NCI-H1092 (cell line): ENCODE measurements at places on chromosomes 13 and 19.

DNA sequence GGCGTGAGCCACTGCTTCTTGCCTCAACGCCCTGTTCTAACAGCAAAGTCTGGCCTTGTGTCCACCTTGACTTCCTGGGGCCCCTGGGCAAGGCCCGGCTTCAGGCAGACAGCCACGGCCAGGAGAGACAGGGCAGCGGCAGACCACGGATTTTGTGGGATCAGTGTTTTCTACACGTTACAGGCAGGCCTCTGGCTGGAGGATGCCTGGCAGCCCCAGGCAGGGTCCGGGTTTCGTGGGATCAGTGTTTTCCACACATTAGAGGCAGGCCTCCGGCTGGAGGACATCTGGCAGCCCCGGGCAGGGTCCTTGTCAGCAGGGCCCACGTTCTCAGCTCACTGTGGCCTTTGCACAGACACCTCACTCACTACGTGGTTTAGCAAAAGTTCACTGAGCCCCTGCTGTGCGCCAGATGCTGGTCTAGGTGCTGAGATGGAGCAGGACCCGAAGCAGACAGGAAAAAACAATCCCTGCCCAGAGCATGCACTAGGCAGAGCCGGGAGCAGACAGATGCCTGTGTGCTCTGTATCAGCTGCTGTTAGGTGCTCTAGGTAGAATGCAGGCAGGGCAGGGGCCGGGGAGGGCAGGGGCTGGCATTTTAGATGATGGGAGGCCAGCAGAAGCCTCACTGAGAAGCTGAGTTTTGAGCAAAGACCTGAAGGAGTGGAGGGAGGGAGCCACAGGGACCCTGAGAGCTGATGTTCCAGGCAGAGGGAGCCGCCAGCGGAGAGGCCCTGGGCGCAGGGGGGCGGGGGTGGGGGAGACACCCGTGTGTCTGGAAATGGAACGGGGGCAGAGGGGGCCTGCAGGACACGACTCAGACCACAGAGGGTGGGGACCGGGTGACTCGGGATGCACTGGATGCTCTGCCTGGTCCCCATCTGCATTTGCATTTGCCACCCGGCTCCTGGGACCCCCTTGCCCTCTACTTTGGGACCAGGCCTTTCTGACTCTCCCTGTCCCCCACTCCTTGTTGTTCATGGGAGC lies 25.0 kb upstream of the NCCRP1 start:
- DNase-seq: no peak

DNA sequence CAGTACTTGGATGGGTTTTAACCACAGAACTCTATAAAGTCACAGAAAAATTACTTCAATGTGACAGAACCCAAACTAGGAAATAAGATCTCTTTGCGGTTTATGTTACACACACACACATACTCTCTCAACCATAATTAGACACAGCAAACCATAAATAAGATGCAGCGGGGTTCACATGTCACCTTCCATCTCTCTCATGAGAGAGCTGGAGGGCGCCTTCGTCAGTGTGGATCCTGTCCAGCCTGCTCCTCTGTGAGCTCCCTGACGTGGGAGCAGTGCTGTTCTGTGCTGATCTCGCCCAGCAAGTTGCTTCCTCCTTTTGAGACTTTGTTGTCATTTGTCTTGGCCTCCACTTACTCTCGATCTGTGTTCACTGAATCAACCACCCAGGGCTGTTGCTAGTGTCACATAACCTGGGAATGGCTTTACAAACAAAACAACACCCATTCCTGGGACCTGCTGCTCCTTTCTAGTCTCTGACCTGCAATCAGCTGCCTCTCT lies 204.9 kb upstream of the KL start:
- DNase-seq: no peak

DNA sequence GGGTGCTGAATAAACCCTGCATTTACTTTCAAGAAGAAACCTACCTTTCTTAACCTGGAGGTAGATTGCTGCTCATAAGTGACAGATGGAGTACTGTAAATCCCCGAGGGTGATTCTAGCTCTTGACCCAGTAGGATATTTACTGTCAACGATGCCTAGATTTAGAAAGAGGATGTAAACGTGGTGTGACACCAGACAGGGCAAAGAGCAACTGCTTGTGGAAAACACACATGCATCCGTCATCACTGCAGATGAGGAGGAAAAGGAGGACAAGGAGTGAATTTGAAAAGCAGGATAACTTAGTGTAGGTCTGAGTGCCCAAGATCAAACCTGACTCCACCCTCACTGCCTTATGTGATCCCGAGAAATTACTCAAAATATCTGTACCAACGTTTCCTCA lies 9.8 kb upstream of the CLN5 start:
- DNase-seq: no peak

DNA sequence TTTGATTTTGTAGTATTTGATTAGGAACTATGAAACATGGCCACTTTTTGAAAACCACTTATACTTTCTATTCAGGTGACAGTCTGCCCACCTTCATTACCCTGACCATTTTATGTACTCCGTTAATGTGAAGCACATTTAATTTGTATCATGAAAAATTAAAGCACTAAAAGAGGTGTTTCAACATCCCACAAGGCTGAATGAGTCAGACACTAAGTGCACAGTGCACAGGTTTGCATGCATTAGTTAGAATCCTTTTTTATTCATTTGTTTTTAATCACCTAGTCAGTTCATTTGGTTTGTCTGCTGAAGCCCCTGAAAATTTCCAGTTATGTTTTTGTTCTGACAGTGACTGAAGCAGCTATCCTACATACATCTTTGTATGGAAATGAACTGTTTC lies 271.0 kb downstream of the SLITRK5 start:
- no peak for DNase-seq

- no peak for DNase-seq
Measured at GRCh38 chr13:113657851-113658741, at the start of gene ATP4B. Gene ATP4B, minus strand, starts transcription at chr13:113658198. Its CDS starts 54 bp downstream, at chr13:113658144.

GRCh38 chr19:4477034-4477801 lies 5.1 kb downstream of the HDGFL2 start:
- DNase-seq: no peak

- DNase-seq: no peak
Measured at GRCh38 chr19:29655648-29656335, 9.5 kb upstream of the PLEKHF1 start.

DNA sequence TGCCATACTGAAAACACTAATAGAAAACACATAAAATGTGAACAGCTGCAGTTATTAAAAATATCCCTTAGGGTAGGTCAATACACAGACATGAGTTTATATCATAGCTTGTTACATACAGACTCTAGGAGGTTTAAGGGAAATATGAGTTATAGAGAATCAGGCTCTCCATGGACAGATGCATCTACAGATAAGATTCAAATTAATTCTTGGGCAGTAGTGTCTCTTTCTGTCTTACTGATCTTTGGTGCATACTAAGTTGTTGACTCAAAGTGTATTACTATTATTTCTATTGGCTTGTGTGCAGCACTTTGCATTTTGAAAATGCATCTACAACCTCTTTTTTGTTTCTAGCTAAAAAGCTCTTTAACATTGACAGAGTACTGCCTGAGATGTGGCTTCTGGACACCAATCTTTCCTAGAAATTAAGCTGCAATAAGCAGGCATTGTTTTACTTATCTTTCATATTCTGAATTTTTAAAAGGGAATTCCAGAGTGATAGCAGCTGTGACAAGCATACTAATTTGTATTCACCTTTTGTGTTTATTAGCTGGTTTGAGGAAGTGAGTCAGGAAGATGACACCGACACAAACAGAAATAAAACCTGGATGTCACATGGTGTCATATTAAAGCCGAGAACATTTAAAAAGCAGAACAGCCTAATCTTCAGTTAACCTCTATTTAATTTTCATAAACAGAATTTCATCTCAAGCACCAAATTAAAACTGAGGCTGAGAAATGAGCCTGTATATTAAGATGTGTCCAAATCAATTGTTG lies 399.0 kb downstream of the PCDH9 start:
- no peak for DNase-seq

GRCh38 chr19:18704054-18704453 lies 20.6 kb downstream of the CRTC1 start:
- no peak for DNase-seq

DNA sequence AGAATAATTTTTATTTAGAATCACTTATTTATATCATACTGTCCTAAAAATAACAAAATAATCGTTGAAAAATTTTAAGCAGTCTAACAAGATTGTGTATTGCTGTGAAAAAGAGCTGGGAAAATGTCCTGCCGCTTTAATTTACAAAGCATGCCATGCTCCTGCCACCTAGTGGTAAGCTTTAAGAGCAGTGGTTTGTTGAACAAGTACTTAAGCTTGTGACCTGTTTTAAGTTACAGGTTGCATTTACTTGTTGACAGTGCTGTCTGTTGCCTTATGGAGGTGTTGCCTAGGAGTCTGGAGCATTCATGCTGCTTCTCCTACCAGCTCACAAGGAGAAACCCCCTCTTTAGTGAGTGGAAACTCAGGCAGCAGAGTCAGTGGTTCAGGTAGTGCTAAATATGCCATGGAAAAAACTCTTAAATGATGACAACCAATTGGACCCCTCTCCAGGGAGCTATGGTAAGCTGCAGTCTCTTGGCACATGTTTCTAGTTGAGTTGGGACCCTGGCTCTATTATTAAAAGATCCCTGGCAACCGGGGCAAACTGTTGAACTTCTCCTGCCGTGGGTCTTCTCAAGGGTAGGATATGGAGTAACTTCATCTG lies 68.4 kb downstream of the SPATA13 start:
- peak; percentile 36 for DNase-seq

GRCh38 chr19:55082020-55082851 lies 6.6 kb downstream of the EPS8L1 start:
- no peak for DNase-seq

- no peak for DNase-seq
Measured at GRCh38 chr13:100108913-100109507, 20.1 kb downstream of the PCCA start.

DNA sequence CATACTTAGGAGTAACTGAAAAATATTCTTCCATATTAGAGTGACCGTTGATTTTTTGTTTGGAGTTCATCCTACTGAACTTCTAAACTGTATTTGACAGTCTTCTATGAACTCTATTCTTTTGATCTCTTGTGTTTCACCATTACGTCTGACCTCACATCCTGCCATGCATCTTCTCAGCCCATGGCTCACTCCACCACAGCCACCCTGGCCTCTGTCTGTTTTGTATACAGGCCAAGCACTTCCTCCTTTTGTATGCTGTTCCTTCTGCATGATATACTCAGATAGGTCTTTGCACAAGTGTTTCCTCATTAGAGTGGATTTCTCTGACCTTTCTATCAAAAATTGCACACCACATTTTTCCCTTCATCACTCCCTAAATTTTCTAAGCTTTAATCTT lies 119.9 kb downstream of the MAB21L1 start:
- DNase-seq: no peak

- DNase-seq: no peak
Measured at GRCh38 chr13:99406799-99407201, 94.5 kb upstream of the TM9SF2 start.

DNA sequence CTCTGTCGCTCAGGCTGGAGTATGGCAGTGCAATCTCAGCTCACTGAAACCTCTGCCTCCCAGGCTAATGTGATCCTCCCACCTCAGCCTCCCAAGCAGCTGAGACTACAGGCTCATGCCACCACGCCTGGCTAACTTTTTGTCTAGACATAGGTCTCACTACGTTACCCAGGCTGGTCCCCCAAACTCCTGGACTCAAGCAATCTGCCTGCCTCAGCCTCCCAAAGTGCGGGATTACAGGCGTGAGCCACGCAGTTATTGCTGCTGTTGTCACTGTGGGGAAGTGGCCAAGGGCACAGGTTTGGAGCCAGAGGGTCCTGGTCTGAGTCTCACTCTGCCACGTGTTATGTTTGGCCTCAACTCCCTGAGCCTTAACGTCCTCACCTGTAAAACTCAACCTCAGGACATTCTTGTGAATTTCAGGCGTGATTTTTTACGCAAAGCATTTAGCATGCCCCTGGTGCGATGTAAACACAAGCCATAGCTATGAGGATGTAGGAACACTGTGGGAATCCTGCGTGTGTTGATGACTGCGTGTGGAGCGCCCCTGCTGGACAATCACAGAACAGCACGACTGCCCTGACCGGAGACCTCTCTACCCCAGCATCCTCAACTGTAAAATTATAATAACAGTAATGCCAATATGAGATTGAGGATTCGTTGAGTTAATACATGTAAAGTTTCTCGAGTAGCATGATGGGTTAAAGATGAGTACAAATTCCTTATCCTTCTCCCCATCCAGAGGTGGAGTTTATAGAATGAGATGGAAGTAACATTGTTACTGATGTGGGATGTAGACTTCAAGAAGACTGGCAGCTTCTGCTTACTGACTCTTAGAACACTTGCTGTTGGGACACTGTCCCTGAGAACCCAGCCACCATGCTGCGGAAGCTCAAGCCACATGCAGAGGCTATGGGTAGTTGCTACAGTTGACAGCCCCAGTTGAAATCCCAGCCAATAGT lies 41.8 kb upstream of the PNMA8B start:
- no peak for DNase-seq

- DNase-seq: no peak
Measured at GRCh38 chr13:114049026-114049425, 75.2 kb upstream of the C13orf46 start.

GRCh38 chr19:7120499-7120898 lies 51.0 kb downstream of the ZNF557 start:
- DNase-seq: no peak
